ENCODE measurements at places on chromosomes 12 and 14. TPM values are rescaled to one million over a fixed set of nuclear protein-coding genes. Genes with fewer than 3 reads are reported as not detected.

DNA sequence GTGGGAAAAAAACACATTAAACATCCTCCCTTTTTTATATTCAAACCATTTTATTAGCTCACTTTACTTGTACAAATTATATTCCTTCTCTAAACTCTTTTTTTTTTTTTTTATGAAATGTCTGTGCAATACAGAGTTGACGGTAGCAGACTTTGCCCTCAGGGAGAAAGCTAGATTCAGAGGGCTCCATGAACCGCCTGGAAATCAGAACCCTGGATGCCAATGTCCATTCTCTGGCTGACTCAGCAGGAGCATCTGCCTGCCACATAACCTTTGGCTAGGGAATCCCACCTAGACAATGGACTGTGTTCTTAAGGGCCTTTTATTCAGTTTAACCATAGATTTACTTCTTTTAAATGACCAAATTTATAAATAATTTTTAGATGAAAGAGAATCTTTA lies 467.0 kb downstream of the MDGA2 start:
- no peak overlapping the region for H3K4me3 ChIP-seq
- no peaks in the 10 kb centered on the region for H3K27me3 ChIP-seq
- no peak for DNase-seq
- H3K36me3 ChIP-seq: no peaks in the 10 kb centered on the region
- H3K4me1 ChIP-seq: no peaks in the 10 kb centered on the region
- H3K27ac ChIP-seq: no peak overlapping the region

- H3K27me3 ChIP-seq: no peaks in the 10 kb centered on the region
- H3K4me3 ChIP-seq: no peak overlapping the region
- H3K27ac ChIP-seq: no peak overlapping the region
- DNase-seq: no peak
- H3K36me3 ChIP-seq: no peaks in the 10 kb centered on the region
- no peaks in the 10 kb centered on the region for H3K4me1 ChIP-seq
Observed at GRCh38 chr12:77678621-77679020, 152.1 kb upstream of the NAV3 start.

DNA sequence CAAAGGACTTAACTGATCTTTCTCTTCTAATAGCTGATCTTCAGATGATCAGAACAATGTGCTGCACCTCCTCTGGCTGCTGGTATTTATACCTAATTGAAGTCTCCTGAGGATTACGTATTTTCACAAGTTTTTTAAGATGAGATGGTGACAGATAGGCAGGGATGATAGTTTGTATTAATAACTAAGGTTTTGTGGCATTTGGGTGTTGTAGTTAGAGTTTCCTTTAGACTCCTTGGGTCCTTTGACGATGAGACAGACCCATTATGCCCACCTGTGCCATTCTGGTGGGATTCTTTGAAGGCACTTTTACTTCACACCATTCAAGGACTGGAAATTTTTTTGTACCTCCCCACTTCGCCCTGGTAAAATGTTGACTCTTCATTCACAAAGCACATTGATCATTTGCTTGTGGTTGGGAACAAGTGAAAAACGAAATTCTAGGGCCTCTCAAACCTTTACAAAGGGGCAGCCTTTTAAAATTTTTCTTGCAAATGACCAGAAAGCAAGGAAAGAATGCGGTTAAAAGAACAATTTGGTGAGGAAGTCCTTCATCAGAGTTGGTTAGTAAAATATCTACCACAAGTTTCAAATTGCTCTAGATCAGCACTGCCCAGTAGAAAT lies at the start of gene IFNG:
Gene IFNG (minus strand): TSS at position 60 of the 624 bp plus-strand sequence. CDS start 125 bp downstream, outside the sequence.
- H3K27ac ChIP-seq: peak within 1 kb of the TSS; percentile 83
- peaks cover 49% of the 10 kb centered on the region for H3K4me1 ChIP-seq
- H3K36me3 ChIP-seq: peaks cover 9% of the 10 kb centered on the region
- peak; percentile 32 for DNase-seq

Gene E2F7
- total RNA-seq: 5.8 TPM

Gene SCNN1A
- 0.26 TPM for total RNA-seq

Gene TBC1D30
- not detected for total RNA-seq

Gene PAX9
- not detected for total RNA-seq

Gene PRR4
- 0.57 TPM for total RNA-seq

DNA sequence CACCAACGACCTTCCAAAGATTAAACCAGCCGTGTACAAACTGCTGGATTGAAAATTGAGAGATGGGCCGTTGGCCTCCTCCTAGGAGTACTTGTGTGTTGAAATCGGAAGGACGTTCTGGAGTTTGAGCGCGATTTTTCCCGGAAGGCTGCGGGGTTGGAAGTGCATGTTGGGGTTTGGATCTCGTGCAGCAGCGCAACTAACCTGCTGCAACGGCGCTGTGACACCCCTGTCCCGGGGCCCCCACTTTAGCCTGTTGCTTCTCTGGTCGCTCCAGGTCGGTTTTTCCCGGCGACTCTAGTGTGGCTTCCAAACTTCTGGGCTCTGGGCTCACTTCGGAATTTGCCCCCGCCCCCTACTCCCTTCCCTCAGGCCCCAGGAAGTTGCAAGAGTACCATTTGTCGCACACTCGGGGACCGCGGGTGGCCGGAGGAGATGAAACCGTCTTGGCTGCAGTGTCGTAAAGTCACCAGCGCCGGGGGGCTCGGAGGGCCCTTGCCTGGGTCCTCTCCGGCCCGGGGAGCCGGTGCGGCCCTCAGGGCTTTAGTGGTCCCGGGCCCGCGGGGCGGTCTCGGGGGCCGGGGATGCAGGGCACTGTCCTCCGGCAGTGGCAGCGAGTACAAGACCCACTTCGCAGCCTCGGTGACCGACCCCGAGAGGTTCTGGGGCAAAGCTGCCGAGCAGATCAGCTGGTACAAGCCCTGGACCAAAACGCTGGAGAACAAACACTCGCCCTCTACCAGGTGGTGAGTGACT lies at the start of gene ACSS3:
Gene ACSS3 (plus strand): TSS at position 394 of the 756 bp plus-strand sequence. CDS start 42 bp downstream, at position 436.
- no peaks in the 10 kb centered on the region for H3K36me3 ChIP-seq
- no peak within 1 kb of the TSS for H3K4me3 ChIP-seq
- no peak within 1 kb of the TSS for H3K27ac ChIP-seq
- peaks cover 17% of the 10 kb centered on the region for H3K27me3 ChIP-seq
- no peaks in the 10 kb centered on the region for H3K4me1 ChIP-seq
- no peak for DNase-seq

Data from activated CD4-positive, alpha-beta memory T cell treated with anti-CD3 and anti-CD28 coated beads for 36 hours (primary cell).